ENCODE measurements at places on chromosomes 7 and 10.

- H3K36me3 ChIP-seq = no peaks in the 10 kb centered on the region
- no peak for DNase-seq
- H3K27me3 ChIP-seq = no peaks in the 10 kb centered on the region
- H3K4me1 ChIP-seq = peaks cover 23% of the 10 kb centered on the region
Observed at GRCh38 chr7:2156756-2157472, 75.8 kb downstream of the MAD1L1 start.

- no peaks in the 10 kb centered on the region for H3K36me3 ChIP-seq
- H3K27me3 ChIP-seq = no peaks in the 10 kb centered on the region
- H3K27ac ChIP-seq = no peak overlapping the region
- H3K4me3 ChIP-seq = no peak overlapping the region
Observed at GRCh38 chr10:103540722-103541121, 47.2 kb downstream of the NEURL1 start.

DNA sequence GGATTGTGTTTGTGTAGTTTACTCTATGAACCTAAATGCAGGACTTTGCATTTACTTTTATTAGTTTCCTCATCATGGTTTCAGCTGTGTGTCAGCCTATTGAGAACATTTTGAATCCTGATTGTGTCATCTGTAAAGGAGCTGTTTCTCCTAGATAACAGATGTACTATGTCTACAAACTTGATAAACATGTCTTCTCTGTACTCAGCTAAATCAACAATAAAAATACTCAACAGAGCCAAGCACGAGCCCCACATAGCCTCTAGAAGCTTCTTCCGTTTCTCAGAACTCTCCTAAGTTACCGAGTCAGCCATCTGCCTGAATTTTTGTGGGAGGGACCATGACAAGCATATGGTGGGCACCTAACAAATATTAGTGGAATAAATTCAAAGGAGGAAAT lies 234.7 kb downstream of the SKAP2 start:
- no peaks in the 10 kb centered on the region for H3K4me1 ChIP-seq
- no peaks in the 10 kb centered on the region for H3K27me3 ChIP-seq
- no peak overlapping the region for H3K27ac ChIP-seq
- H3K4me3 ChIP-seq = no peak overlapping the region

DNA sequence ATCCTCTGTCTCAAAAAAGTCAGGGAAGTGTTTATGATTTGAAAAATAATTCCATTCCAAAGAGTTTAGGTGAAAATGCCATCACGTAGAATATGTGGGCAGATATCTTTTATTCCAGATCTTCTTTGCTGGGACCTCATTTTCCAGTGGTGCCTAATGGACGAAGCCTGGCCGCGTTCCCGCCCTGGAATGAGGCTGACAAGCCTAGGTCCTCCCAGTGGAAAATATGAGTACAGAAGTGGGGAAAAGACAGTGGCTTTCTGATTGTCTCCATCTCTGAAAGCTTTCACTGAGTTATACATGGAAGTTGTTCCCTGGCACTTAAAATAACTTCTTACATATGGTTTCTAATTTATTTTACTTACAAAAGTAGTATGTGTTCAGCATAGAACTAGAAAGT lies 139.4 kb downstream of the TACC2 start:
- peak overlapping the region; percentile 39 for H3K4me3 ChIP-seq
- H3K36me3 ChIP-seq = peaks cover 4% of the 10 kb centered on the region
- no peaks in the 10 kb centered on the region for H3K27me3 ChIP-seq

DNA sequence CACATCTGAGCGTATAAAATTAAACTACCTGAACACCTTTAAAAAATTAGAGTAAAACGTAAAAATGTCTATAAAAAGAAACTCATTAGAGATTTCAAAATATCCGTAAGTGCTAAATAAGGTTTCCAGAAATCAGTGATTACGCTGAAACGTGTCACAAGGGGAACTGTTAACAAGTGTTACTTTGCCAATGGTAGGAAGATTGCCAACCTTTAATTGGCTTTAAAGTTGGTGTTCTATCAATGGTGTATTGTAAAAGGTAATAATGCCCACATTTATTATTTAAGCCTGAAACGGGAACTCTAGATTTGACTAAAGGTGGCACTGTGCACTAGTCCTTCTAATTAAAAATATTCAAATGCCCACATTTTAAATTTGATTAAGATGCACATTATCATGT lies 37.8 kb upstream of the HIBADH start:
- H3K4me3 ChIP-seq = no peak overlapping the region
- H3K4me1 ChIP-seq = no peaks in the 10 kb centered on the region
- no peaks in the 10 kb centered on the region for H3K36me3 ChIP-seq
- DNase-seq = no peak
- no peaks in the 10 kb centered on the region for H3K27me3 ChIP-seq

DNA sequence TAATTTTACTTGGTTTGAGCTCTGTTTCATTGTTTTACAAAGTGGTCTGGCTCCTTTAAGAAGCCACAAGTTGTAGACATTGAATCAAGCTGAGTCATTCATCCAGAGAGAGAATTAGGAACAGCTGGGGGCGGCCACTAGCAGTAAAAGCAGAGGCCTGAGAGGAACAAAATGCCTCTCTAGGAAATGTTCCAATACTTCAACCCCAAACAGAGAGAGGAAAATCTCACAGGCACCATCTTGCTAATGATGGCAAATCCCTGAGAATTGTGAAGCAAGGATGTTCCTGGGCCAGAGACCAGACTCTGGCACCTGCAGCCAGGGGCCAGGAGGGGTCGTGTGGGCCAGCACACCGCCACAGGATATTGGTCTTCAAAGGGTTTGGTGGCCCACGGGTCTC lies 26.5 kb upstream of the TRIL start:
- no peaks in the 10 kb centered on the region for H3K36me3 ChIP-seq
- peak overlapping the region; percentile 14 for H3K27ac ChIP-seq

DNA sequence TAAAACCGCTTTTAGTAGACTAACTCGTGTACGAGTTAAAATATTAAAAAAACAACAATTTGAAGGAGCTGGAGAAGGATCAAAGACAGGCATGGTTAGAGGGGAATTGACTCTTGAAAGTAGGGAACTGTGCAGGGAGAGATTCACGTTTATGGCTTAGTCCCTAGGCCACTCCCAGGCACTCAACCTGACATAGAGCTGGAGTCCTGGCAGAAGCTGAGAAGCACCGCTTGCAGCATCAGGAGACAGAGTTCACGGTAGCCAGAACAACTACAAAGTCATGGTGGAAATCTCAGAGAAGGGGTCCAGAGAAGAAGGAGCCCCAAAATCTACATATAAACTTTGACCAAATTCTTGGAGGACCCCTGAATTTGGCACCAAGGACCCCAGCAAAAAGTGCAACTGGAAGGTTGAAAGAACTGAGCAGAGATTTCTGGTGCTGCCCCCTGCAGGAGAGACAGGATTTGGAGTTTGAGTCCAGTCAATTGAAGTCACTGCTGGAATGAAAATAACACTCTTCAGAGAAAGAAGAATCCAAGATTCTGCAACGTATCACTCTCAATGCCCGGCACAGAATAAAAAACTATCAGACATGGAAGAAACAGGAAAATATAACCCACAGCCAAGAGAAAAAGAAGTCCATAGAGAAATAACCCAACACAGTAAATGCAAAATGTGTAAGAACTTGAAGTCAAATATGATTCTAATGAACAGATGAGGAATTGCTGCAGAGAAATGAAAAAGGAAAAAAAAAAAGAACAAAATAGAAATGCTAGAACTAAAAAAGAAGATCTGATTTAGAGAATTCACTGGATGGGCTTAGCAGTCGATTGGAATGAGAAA lies 493.3 kb upstream of the PODXL start:
- no peaks in the 10 kb centered on the region for H3K36me3 ChIP-seq
- peaks cover 10% of the 10 kb centered on the region for H3K4me1 ChIP-seq
- no peak overlapping the region for H3K4me3 ChIP-seq
- H3K27me3 ChIP-seq = no peaks in the 10 kb centered on the region
- DNase-seq = no peak
- H3K27ac ChIP-seq = no peak overlapping the region

DNA sequence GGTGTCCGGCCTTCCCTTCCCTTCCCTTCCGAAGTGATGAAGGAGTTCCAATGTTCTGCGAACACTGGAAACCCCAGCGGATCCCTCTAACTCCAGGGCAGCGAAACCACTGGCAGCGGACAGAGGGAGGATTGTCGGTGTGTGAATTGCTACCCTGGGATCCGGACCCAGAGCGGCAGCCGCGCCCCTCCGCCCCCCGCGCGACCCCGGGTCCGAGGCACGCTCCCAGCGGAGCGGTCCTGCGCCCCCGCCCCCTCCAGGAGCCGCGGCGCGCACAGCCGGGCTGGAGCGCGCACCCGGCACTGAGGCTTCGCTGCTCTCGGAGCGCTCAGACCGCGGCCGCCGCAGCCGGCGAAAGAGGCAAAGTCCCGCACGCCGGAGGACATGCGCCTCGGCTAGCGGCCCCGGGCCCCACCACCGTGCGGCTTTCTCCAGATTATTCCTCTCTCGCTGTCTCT lies at the start of gene PTPRZ1:
Gene PTPRZ1, plus strand, starts transcription at position 331 of the 458 bp plus-strand sequence. CDS start 339 bp downstream, outside the sequence.
- peaks cover 10% of the 10 kb centered on the region for H3K27me3 ChIP-seq
- H3K36me3 ChIP-seq = no peaks in the 10 kb centered on the region
- peaks cover 3% of the 10 kb centered on the region for H3K4me1 ChIP-seq
- peak within 1 kb of the TSS; percentile 64 for H3K4me3 ChIP-seq
- no peak for DNase-seq

- no peak overlapping the region for H3K4me3 ChIP-seq
- DNase-seq = no peak
- peaks cover 22% of the 10 kb centered on the region for H3K27me3 ChIP-seq
- H3K27ac ChIP-seq = no peak overlapping the region
- no peaks in the 10 kb centered on the region for H3K36me3 ChIP-seq
Observed at GRCh38 chr7:38975944-38976392, 1.7 kb upstream of the POU6F2 start.

All from gastrocnemius medialis (tissue), 4 donors.